Activated CD8-positive, alpha-beta memory T cell treated with anti-CD3 and anti-CD28 coated beads for 1 hour (primary cell): ENCODE measurements at places on chromosomes 3 and 15.

GRCh38 chr3:95227092-95227491 is 1164.2 kb downstream of the NSUN3 start:
- no peak for DNase-seq

DNA sequence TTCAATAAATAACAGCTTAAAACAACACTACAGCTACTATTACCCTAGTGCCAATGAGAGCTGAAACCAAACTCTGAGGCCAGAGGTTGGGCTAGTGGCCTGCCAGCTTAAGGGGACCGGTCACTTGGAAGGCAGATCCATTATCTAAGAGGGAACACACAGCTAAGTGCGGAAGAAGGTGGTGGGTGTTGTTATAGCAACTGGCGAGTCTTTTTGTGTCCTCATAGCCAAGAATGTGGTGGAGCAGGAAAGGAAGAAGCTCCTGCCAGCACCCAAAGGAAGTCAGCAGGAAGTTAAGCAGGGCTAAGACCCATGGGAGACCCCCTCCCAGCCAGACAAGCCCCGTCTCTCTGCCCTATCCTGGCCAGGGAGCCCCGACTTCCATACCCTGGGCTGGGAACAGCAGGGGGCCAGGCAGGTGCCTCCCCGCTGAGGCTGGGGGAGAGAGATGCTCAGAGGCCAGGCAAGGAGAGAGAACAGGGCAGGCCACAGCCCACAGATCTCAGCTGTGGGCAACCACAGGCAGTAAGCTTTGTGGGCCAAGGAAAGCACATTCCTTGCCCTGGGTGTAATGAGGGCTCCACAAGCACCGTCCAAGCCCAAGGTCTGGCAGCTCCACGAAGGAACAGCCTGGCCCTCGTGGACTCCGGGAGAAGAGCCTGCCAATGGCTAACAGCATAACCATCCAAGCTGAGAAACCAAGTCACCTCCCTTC is 34.0 kb upstream of the HRH1 start:
- DNase-seq, result no peak

DNA sequence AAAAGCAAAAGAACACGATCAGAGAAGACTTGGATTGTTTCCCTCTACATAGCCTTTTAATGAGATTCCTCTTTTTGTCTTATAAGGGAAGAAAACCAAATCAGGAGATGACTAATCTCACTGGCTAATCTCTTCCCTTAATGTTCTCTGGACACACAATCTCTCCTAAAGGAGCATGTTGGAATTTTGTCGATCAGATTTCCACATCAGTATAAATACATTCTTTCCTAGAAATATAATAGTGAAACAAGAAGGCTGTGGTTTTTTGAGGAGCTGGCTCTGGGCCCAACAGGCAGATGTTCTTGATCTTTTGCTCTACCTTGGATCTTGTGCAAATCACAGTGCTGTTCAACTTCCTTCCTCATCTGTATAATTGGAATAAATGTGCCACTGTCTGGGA is 94.0 kb downstream of the GTPBP8 start:
- DNase-seq, result no peak

GRCh38 chr15:36294359-36294758 is 285.1 kb upstream of the CDIN1 start:
- DNase-seq, result no peak

DNA sequence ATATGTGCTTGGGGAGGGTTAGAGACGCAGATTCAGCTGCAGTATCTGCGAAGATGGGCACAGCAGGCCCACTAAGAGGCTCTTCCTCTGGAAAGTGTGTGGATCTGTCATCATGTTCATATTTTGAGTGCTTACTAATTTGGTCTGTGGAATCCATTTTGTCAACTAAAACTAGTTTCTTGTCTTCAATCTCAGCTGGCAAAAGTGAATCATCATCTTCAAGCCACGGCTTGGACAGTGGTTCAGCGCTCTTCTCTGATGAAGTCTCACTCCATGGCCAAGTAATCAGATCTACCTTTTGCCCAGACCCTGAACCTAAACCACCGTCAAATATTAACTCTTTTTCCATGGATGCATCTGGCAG is 76.2 kb downstream of the IMPG2 start:
- no peak for DNase-seq

DNA sequence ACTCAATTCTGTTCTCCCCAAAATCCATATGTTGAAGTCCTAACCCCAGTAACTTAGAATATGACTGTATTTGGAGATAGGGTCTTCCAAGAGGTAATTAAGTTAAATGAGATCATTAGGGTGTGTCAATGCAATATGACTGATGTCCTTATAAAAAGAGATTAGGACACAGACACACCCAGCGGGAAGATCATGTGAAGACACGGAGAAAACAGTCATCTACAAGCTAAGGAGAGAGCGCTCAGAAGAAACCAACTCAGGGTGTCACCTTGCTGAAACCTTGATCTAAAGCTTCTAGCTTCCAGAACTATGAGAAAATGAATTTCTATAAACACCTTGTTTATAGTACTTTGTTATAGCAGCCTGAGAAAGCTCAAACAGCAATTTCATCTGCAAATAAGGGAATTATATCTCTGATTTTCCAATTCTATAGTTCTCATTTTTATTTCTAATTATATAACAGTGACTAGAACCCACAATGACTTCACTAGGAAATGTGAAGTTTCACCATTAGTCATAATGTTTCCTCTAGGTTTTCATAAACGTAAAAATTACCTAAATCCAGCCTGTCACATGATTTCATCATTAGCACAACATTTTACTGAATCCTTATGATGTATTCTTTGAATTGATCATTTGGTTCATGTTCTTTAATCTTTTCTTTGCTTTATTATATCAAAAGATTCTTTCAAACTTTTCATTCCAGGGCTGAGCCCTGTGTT is 459.1 kb upstream of the MDFIC2 start:
- no peak for DNase-seq

- no peak for DNase-seq
These were observed 50.6 kb downstream of the ARHGEF3 start for GRCh38 chr3:56751056-56751707.

DNA sequence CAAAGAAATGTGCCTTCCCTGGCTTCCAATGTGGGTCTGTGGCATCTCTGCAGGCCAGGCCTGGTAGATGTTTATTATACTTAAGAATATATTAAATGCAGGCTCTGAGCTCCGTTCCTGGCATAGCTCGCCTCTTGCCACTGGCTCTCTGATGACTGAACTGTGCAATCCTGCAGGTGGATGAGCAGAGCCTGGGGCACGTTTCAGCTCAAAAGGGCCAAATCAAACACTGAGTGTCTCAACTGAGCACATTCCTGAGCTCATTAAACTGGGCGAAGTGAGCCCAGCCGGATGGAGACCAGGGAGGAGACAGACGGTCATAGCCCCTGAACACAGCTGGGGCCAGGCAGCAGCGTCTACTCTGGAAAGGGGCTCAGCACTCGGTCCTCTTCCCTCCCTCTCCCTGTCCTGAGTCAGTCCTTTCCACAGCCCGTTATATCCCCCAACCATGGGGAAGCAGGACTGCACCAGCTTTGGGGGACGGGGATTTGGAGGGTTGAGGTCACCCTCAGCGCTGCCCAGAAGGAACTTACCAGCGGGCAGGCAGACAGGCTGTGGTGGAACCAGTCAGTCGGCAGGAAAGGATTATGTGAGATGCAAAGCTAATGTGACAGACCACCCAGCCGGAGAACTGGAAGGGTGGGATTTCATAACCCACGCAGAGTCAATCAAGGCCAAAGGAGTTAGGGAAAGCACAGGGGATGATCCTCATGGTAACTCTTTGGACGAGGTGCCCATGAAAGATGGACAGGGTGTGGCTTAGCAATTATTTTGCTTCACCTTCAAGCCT is 77.4 kb upstream of the ANKRD34C start:
- DNase-seq, result no peak

GRCh38 chr3:27378331-27378730 is 9.1 kb upstream of the NEK10 start:
- no peak for DNase-seq

DNA sequence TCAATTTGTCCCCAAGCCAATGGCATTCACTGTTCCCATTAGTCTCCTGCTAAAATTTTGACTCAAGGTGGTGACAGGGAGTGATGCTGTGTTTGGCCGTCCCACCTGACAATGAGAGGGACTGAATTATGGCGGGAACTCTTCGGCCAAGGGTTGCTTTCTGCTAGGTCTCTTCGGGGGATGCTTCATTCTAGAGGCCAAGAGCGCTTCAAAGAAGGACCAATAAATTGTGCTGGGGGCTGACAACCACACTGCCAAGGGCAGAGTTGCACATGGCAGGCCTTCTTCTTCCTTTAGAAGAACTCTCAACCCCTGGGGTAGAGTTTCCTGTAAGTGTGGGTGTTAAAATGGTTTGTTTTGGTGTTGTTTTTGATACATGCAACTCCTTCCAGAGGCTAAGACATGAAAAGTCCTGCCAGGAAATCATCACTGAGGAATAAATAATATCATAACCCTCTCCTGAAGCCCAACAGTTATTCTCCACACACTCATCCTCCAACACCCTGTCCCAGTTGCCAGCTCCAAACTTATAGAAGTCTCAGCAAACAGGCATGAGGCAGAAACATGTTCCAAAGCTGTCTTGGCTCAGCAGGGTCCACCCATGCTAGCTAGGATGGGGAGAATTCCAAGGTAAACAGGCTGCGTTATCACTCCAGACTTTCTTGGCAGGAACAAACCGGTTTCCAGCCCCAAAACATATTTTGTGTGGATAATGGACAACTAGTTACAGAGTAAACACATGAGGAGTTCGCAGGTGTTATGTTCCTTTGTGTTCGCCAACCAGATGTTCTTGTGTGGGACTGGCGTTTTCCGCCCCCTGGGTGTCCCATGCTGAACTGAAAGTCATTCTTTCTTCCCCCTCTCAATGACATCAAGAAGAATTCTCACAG is 396.7 kb upstream of the RGMA start:
- no peak for DNase-seq

DNA sequence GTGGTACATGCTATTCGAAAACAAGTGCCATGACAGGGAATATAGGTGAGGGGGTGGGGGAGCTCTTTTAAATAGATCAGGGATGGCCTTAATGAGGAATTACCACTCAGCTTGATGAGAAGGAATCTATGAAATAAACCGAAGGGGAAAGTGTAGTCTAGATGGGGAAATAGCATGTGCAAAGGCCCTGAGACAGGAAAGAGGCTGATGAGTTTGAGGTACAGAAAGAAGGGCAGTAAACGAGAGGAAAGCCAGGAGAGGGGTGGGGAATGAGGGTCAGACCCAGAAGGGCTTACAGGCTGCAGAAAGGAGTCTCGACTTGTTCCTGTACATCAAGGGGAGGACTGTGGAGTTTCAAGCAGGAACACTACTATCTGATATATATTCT is 12.2 kb downstream of the ATP2B2 start:
- no peak for DNase-seq

- no peak for DNase-seq
These were observed 1090.2 kb downstream of the FHIT start for GRCh38 chr3:60160822-60161748.

- no peak for DNase-seq
These were observed 8.6 kb upstream of the SEC13 start for GRCh38 chr3:10329495-10330015.

DNA sequence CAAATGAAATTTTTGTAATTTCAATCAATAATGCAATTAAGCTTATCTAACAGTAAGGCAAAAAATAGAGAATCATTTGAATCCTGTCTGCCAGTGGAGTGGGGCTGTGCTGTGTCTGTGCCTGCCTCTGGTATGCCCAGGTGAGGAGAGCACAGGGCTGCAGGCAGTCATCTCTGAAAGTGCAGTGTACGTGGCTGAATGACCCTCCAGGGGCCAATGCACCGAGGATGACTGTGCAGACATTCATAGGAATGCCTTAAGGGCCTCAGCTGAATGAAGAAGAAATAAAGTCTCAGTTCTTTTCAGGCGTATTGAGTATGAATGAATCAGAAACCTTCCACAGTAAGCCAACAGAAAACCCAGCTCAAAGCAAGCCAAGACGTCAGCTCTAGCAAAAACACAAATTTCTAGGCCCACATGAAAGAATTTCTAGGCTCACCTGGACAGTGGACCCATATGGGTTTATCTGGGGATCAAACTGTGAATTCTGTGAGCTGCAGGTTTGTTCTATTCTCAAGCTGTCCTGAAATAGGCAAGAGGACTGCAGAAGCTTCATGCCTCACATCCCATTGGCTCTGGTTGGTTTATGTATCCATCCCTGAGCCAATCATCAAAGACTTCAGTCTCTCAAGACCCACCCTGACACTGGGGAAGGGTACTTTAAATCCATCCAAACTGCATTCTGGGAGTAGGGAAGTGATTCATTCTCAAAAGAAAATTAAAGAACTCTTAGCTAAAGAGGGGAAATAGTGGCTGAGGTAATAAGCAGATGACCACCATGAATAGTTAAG is 123.4 kb downstream of the SSR3 start:
- DNase-seq, result no peak

GRCh38 chr3:143172795-143173145 is 53.2 kb downstream of the CHST2 start:
- no peak for DNase-seq

- DNase-seq, result no peak
These were observed 12.8 kb downstream of the DENND6A start for GRCh38 chr3:57680046-57680445.

GRCh38 chr3:89042236-89042835 is 65.1 kb upstream of the EPHA3 start:
- no peak for DNase-seq

- DNase-seq, result no peak
These were observed 26.9 kb upstream of the MYO1E start for GRCh38 chr15:59399465-59400102.

GRCh38 chr3:125119752-125120378 is 64.1 kb upstream of the HEG1 start:
- no peak for DNase-seq

DNA sequence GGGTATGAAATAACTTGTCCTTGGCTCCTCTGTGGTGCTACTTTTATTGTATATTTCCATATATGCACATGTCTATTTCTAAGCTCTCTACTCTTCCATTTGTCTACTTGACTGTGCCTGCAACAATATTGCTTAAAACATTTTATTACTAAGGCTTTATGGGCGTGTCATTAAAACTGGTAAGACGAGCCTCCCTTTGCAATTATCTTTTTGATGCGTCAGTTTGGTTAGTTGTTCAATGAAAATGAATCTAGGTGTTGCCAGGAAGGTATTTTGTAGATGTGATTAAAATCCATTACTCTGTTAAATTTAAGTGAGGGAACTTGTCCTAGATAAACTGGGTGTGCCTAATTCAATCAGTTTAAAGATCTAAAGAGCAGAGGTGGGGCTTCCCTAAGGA is 12.9 kb upstream of the TRA2B start:
- DNase-seq, result no peak

GRCh38 chr3:159919873-159920272 is 68.8 kb upstream of the IL12A start:
- DNase-seq, result no peak

- no peak for DNase-seq
These were observed 66.8 kb upstream of the PTX3 start for GRCh38 chr3:157369727-157370421.

GRCh38 chr15:65079580-65079979 is 3.0 kb downstream of the KBTBD13 start:
- DNase-seq, result no peak

DNA sequence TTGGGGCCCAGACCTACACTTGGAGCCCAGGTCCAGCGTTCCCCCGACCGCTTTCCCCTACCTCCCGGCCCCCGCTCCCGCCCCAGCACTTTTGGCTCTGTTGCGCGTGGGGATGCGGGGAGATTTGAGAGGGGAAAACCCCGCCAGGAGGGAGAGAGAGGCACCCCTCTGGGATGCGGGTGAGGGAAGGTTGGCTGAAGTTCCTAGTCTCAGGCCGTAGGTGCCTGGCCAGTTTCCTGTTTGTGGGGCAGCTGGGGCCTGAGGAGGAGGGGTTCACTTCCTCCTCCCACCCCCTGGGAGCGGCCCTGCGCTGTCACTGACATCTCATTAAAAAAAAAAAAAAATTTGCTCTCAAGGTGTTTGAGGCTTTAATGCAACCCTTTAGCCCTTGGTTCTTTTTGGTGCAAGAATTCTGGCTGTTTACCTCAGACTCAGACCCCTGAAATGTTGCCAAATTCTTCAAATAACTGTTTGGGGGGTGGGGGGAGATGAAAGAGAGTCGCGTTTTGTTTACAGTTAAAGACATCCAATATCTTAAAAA is 2.6 kb downstream of the FAM43A start:
- DNase-seq, result peak; percentile 15
